ENCODE measurements at places on chromosomes 6 and 20.

- no peak for DNase-seq
Measured at GRCh38 chr6:70303034-70303525, at the start of gene COL9A1. COL9A1 (minus strand) TSS chr6:70303084; CDS start chr6:70302924, 160 bp downstream.

- DNase-seq: no peak
Measured at GRCh38 chr6:54284161-54284860, 23.9 kb upstream of the TINAG start.

- peak; percentile 52 for DNase-seq
Measured at GRCh38 chr6:165049362-165049761, 260.0 kb downstream of the C6orf118 start.

GRCh38 chr20:1566701-1567100, 9.2 kb upstream of the SIRPD start:
- no peak for DNase-seq

GRCh38 chr6:147958683-147959082, 384.0 kb upstream of the SASH1 start:
- no peak for DNase-seq

DNA sequence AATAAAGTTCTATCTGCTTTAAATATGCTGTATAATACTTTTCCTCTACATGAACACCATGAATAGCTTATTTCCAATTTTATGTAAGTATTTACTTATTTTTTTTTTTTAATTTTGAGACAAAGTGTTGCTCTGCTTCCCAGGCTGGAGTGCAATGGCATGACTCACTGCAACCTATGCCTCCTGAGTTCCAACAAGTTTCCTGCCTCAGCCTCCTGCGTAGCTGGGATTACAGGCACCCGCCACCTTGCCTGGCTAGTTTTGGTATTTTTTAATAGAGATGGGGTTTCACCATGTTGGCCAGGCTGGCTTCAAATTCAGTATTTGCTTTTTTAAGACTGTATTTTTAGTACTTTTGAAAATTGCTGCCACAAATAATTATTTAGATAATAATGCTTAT, 1365.9 kb downstream of the GRIK2 start:
- no peak for DNase-seq

GRCh38 chr6:31090973-31091364, 21.4 kb downstream of the C6orf15 start:
- no peak for DNase-seq

GRCh38 chr6:118683881-118684872, 32.8 kb upstream of the CEP85L start:
- peak; percentile 17 for DNase-seq

GRCh38 chr20:7665376-7665775, 274.9 kb downstream of the HAO1 start:
- no peak for DNase-seq

DNA sequence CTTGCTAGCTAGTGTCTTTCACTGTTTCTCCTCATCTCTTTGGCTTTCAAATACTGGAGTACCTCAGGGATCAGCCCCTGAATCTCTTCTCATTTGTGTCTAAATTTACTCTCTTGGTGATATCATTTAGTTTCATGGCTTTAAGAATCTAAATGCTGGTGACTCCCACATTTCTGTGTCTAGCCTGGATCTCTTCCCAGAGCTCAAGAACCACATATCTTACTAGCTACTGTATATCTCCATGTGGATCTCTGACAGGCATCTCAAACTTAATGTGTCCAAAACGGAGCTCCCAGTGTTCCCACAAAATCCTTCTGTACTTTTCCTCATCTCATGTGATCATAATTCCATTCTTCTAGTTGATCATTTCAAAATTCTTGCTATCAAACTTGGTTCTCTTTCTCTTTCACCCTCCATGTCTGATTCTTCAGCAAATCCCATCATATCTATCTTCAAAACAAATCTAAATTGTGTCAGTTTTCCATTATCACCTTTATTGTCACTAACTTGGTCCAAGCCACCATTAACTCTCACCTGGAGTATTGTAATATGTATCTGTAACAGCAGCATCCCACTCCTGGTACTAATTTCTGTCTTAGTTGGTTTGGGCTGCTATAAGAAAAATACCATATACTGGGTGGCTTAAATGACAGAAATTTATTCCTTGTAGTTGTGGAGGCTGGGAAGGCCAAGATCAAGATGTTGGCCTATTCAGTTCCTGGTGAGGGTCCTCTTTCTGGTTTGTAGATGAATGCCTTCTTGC, 45.9 kb downstream of the CCDC170 start:
- no peak for DNase-seq

DNA sequence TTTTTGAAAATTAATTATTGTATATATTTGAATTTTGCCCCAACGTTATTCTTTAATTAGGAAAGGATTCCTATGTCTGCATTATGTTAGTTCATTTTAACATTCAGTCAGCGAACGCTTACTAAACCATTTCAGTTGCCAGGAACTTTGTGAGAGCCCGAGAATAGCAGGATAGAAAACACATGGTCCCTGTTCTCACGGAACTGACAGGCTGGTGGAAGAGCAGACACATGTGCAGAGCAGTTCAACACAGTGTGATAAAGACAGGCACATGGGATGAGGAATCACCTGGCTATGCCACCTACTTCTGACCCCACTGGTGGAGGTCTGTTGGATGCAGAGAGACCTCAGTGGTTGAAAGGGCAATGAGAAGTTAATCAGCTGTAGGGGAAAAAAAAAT, 367.2 kb downstream of the EPM2A start:
- DNase-seq: no peak

DNA sequence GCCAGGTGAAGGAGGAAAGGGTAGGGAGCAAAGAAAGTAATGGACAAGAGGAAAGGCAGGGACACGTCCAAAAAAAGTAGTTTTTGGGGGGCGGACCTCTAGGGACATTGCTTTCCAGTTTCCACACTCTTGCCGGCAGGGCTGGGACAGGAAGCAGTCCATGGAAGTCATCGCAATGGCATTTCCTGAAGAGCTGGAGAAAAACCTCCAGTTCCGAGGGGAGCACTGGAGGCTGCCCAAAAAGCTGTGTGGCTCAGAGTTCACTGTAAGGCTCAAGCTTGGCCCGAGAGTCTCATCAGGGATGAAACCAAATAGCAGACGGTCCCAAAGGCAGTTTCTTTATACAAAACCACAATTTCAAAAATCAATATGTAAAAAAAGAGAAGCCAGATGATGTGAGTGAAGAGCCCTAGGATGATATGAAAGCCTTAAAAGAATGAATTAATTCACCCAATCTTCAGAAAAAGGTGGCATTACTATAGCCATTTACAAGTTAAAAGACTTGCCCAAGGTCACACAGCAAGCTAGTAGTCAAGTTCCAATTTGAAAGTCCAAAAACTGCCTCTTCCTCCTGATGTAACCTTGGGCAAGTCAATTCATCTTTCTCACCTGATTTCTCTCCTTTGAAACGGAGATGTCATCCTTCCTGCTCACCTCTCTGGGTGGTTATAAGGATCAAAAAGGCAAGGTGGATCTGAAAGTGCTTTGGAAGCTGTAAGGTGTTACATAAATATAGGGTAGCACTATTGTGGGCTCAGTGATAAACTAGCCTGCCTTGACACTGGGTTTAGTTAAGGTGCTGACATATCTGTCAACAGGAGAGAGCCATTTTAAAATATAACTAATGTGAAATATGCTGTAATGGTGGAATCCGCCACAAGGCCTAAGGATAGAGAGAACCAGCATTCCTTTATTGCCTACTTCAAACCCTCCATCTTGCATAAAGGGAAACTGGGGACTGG, 9.1 kb downstream of the BCL2L1 start:
- DNase-seq: no peak

DNA sequence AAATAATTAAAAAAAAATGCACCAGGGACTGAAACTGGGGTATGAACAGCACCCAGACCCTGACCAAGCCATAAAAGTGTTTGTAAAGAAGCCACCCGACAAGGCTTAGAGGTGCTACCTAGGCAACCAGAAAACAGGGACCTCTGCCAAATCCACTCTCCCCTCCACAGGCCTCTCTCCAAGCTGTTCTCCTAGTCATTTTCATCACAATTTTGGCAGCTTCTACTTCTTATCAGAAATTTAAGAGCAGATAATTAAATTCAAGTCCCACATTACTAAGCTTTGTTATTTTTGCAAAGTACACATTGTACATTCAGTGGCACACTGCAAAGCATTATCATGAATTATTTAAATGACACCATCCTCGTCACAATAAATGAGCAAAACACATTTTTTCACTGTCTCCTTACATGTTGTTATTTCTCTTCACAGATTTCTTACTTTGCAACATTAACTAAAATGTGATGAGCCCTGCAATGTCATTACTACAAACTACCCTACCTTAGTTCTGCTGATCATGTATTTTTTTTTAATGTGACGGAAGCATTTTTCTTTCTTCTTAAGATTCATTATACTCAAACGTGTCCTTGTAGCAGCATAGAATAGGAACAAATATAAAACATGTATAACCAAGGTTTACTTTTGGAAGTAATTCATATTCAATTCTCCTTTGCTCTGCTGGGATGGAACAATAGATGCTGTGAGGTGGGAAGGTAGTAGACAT, 38.1 kb downstream of the ECT2L start:
- no peak for DNase-seq

DNA sequence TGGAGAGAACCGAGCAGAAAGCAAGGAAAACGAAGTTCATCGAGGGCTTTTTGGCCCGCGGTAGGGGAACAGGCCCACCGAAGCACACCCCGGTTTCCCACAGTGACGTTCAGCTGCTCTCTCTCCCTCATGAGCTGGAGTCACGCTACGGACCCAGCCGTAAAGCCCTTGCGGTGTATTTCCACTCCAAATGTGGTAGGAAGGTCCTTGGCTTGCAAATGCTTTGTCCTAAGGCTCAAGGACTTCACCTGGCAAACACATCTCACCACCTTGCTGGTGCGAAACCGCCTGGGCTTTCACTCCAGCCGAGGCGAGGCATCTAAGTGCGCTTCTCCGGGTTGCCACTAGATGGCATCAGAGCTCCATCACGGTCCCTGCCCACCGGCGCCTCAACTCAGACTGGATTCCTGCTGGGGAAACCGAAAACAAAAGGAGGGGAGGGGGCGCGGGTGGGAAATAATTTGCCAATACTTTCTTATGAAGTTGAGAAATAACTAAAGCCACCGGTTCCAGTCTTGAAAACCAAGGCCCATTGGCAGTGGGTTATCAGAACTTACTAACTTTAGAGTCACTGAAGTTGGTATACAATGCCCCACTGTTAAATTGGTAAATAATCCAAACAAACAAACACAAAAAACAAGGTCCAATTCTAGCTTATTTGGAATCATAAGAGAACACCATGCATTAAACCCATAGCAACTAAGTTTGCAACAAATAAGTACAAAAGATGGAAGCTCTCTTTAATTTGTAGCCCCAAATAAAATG, 13.4 kb upstream of the FOXC1 start:
- peak; percentile 67 for DNase-seq

DNA sequence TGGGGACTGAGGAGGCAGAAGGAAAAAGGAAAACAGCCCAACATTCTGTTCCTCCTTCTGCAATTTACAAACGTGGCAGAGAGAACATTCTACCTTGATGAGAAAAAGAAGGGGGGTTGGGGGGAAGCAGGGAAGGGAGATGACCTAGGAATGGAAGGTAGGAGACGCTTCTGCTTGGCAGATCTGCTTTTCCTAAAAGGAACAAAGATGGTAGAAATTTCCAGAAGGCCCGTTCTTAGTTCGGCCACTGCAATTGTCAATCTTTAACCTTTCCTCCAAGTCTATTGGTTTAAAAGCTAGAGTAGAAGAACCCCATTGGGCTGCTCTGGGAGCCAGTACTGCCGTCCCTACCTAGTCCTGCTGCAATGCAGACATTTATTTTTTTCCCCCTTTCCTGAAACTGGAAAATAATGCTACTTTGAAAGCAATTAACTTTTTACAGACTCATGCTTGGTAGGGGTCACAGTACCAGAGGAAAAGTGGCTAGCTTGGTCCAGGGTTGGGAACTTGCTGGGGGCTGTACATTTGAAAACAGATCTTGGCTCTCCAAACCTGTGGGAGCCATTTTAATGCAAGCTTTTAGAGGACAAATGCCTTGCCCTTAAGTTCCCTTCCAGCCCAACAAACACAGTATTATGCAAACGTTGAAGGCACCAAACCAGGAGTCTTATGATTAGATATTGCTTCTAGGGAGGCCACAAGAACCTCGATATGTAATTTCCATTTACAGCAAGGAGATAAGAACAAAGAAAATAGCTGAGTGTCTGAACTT, 2.6 kb downstream of the ZMYND8 start:
- peak; percentile 61 for DNase-seq

DNA sequence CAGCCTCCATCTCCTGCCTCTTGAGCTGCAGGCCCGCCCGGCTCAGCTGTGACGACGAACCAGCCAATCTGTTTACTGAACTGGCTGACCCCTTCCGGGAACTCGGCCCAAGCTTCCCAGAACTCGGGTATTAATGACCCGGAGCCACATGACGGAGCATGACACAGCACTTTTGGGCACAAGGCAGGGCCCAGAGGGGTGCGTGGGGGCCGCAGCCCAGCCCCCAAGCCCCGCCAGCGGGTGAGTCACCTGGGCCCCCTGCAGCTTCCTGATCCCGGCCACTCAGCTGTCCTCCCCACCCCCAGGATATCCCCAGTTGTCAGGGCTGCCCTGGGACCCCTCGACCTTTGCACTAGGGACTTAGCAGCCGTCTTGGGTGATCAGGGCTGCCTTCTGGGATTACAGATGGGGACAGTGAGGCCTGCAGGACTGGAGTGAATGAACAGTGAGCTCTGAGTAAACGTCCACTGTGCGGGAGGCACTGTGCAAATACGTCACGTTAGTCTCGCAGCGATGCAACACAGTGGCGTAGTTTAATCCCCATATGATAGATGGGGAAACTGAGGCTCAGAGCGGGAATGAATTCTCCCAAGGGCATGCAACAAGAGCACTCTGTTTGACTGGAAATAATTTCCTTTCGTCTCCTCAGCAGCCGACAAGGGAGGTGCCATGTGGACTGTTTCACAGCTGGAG, 102.1 kb downstream of the CEBPB start:
- no peak for DNase-seq

GRCh38 chr20:6769903-6770785, 2.7 kb downstream of the BMP2 start:
- no peak for DNase-seq

- DNase-seq: no peak
Measured at GRCh38 chr6:11196511-11197174, 35.8 kb downstream of the NEDD9 start.

- peak; percentile 98 for DNase-seq
Measured at GRCh38 chr6:30614843-30615218, 2.2 kb downstream of the PPP1R10 start.

- DNase-seq: no peak
Measured at GRCh38 chr6:134674562-134674961, 275.3 kb downstream of the ALDH8A1 start.

GRCh38 chr20:19344341-19344740, 131.9 kb downstream of the SLC24A3 start:
- no peak for DNase-seq

DNA sequence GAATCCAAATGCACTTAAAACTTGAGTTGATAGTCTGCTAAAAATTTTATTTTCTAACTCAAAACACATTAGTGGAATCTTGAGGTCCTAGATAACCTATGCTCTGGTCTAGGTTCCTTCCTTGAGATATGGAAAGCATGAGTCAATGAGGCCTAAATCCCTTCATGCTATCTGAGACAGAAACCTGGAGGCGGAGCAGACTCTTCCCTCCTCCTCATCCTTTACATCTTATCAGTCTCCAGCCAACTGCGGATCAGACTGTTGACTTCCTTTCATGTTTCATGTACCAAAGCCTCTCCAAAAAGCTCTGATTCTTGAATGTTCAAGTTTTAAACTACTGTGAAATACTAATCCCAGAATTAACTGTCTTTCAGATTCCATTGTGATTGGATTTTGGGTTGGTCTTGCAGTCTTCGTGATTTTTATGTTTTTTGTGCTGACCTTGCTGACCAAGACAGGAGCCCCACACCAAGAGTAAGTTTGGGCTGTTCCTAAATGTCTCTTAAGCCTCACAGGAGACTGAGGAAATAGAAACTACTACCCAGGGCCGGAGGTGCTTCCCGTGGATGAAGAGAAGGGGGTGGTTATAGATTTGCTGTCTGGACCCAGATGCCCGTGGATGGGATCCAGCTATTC, 29.1 kb downstream of the MRAP2 start:
- no peak for DNase-seq
